H1 (cell line): ENCODE measurements at places on chromosomes 7 and 10.

DNA sequence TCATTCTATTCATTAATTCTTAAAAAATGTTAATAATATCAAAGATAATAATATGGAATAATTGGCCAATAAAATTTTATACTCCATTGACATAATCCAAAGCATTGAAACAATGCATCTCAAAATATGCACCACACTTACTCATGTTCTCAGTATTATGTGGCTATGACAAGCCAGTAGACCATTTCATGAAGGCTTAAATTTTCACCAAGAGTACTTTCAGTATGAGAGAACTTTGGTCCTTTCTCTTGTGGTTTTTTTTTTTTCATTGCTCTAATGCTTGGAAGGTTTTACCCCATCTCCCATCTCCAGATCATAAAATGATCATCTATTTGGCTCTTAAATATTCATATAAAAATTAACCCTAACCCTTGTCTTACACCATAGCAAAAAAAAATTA lies 45.5 kb upstream of the TMEM140 start:
- H3K27ac ChIP-seq, result no peak overlapping the region
- no peaks in the 10 kb centered on the region for H3K36me3 ChIP-seq
- no peaks in the 10 kb centered on the region for H3K27me3 ChIP-seq
- no peak for DNase-seq

GRCh38 chr10:16509996-16510395 lies 11.7 kb downstream of the C1QL3 start:
- H3K36me3 ChIP-seq, result no peaks in the 10 kb centered on the region
- no peak overlapping the region for H3K27ac ChIP-seq
- no peak for DNase-seq
- H3K4me3 ChIP-seq, result no peak overlapping the region

- no peak overlapping the region for H3K27ac ChIP-seq
- H3K4me1 ChIP-seq, result peaks cover 11% of the 10 kb centered on the region
- H3K27me3 ChIP-seq, result no peaks in the 10 kb centered on the region
- H3K36me3 ChIP-seq, result no peaks in the 10 kb centered on the region
These were observed 12.3 kb downstream of the COL26A1 start for GRCh38 chr7:101374990-101375389.

- no peaks in the 10 kb centered on the region for H3K27me3 ChIP-seq
- H3K4me3 ChIP-seq, result no peak overlapping the region
- H3K4me1 ChIP-seq, result no peaks in the 10 kb centered on the region
- DNase-seq, result no peak
- H3K27ac ChIP-seq, result no peak overlapping the region
- H3K36me3 ChIP-seq, result no peaks in the 10 kb centered on the region
These were observed 11.3 kb upstream of the SMURF1 start for GRCh38 chr7:99155211-99155610.

- H3K4me1 ChIP-seq, result no peaks in the 10 kb centered on the region
- DNase-seq, result no peak
- no peak overlapping the region for H3K27ac ChIP-seq
- H3K4me3 ChIP-seq, result no peak overlapping the region
These were observed 104.1 kb upstream of the FOXP2 start for GRCh38 chr7:114310345-114311110.

- no peak for DNase-seq
- H3K4me3 ChIP-seq, result no peak overlapping the region
- H3K27ac ChIP-seq, result no peak overlapping the region
- no peaks in the 10 kb centered on the region for H3K27me3 ChIP-seq
- 0 out of 2 replicates have a peak, but pooled peaks cover 2% of the 10 kb centered on the region for H3K4me1 ChIP-seq
These were observed 187.3 kb upstream of the PRSS58 start for GRCh38 chr7:142445019-142445686.

- 0 out of 2 replicates have a peak, but pooled peaks cover 2% of the 10 kb centered on the region for H3K4me1 ChIP-seq
- H3K27me3 ChIP-seq, result no peaks in the 10 kb centered on the region
- no peak overlapping the region for H3K4me3 ChIP-seq
- H3K36me3 ChIP-seq, result no peaks in the 10 kb centered on the region
These were observed 1396.3 kb downstream of the GATA3 start for GRCh38 chr10:9450801-9451200.

- no peak for DNase-seq
- H3K27me3 ChIP-seq, result no peaks in the 10 kb centered on the region
- no peak overlapping the region for H3K27ac ChIP-seq
- no peaks in the 10 kb centered on the region for H3K4me1 ChIP-seq
These were observed 59.5 kb upstream of the CAV2 start for GRCh38 chr7:116439841-116440549.

GRCh38 chr10:125101049-125101448 lies 59.3 kb downstream of the CTBP2 start:
- peaks cover 42% of the 10 kb centered on the region for H3K4me1 ChIP-seq
- H3K4me3 ChIP-seq, result no peak overlapping the region
- no peak for DNase-seq
- H3K27me3 ChIP-seq, result no peaks in the 10 kb centered on the region

- no peak overlapping the region for H3K27ac ChIP-seq
- no peak for DNase-seq
- no peaks in the 10 kb centered on the region for H3K4me1 ChIP-seq
- no peaks in the 10 kb centered on the region for H3K36me3 ChIP-seq
- H3K4me3 ChIP-seq, result no peak overlapping the region
These were observed 133.4 kb upstream of the PTN start for GRCh38 chr7:137476937-137477336.

GRCh38 chr10:9294865-9295264 lies 1240.4 kb downstream of the GATA3 start:
- no peaks in the 10 kb centered on the region for H3K36me3 ChIP-seq
- no peaks in the 10 kb centered on the region for H3K4me1 ChIP-seq
- no peak for DNase-seq
- H3K27ac ChIP-seq, result no peak overlapping the region

GRCh38 chr7:1631678-1632077 lies 38.4 kb upstream of the ELFN1 start:
- H3K4me1 ChIP-seq, result no peaks in the 10 kb centered on the region
- H3K36me3 ChIP-seq, result no peaks in the 10 kb centered on the region
- no peak overlapping the region for H3K27ac ChIP-seq
- no peak overlapping the region for H3K4me3 ChIP-seq
- no peak for DNase-seq

DNA sequence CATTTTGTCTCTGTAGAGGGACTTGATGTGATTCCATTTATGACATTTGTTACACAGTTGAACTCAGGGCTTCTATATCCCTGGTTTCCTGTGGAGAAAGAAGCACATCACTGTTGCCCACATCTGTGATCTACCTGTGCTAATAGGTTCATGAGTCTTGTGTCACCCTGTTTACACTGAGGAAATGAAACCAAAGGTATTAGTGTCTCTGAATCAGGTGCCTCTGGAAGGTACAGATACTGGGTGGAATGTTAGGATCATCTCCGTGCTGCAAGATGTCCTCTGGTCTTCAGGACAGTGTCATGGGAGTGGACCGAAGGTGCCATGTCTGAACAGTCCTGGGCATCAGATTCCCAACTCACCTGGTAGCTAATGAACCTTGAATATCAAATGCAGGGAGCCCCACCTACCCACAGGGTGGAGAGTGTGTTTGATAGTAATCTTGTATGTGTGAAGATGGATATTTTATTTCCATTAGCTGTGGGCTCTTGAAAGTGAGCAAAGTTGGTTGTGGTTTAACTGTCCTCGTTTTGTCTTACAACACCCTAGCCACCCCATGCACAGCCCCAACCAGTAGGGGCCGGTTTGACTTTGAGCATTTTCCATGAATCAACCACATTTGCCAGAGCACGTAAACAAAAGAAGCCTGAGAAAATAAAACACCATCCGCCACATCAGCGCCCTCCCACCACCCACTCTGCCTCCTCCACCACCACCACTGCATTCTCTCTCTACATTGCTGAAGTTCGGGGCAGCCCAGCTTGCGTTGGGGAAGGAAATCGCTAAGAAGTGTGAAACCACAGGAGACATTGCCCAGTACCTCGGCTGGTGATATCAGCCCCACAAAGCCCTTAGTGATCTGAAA lies 40.7 kb downstream of the TARP start:
- no peak overlapping the region for H3K4me3 ChIP-seq
- no peak for DNase-seq
- no peaks in the 10 kb centered on the region for H3K27me3 ChIP-seq
- H3K4me1 ChIP-seq, result no peaks in the 10 kb centered on the region

DNA sequence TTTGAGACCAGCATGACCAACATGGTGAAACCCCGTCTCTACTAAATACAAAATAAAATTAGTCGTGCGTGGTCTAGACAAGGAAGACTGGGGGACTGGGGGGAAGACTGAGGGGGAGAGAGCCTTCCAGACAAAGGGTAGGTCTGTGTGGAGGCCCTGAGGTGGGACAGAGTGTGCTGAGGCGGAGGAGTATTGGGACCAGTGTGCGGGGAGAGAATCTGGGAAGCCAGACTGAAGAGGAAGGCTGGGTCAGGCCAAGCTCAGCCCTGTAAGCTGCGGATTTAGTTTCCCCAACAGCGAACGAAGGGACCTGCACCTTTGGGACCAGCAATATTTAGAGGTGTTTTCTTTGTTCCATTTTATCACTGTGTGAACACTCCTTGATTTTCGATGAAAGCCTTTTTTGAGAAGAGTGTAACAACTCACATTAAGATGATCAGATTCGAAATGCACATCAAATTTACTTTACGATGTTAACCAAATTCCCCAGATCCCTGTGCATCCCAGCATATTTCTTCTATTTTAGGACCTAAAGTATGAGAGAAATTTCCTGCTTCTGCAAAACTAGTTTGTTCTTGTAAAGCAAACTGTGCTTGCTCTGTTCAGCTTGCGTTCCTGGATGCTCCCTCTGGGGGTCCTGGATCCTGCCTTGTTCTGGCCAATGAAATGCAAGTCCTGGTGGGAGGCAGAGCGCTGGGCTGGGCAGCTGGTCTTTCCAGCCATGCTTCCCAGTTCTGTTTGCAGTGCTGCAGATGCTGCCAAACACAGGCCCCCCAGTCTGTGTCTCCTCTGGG lies 39.4 kb downstream of the PLAU start:
- no peaks in the 10 kb centered on the region for H3K36me3 ChIP-seq
- H3K4me1 ChIP-seq, result no peaks in the 10 kb centered on the region
- no peaks in the 10 kb centered on the region for H3K27me3 ChIP-seq
- H3K4me3 ChIP-seq, result no peak overlapping the region

DNA sequence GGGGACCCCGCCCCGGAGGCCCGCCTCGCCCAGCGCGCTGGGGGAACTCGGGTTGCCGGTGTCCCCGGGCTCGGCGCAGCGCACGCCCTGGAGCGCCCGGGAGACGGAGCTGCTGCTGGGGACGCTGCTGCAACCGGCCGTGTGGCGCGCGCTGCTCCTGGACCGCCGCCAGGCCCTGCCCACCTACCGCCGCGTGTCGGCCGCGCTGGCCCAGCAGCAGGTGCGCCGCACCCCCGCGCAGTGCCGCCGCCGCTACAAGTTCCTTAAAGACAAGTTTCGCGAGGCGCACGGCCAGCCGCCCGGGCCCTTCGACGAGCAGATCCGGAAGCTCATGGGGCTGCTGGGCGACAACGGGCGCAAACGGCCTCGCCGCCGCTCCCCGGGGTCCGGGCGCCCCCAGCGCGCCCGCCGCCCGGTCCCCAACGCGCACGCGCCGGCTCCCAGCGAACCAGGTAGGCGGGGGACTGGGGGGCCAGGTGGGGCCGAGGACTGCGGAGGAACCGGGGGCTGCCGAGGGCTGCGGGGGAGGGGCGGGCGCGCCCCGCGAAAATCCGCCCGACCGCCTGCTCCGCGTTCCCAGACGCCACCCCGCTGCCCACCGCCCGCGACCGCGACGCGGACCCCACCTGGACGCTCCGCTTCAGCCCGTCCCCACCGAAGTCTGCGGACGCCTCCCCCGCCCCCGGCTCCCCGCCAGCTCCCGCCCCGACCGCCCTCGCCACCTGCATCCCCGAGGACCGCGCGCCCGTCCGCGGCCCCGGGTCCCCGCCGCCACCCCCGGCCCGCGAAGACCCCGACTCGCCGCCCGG lies 574 bp downstream of the UTF1 start:
- H3K36me3 ChIP-seq, result no peaks in the 10 kb centered on the region
- H3K27ac ChIP-seq, result no peak overlapping the region
- H3K4me1 ChIP-seq, result no peaks in the 10 kb centered on the region
- DNase-seq, result no peak
- H3K27me3 ChIP-seq, result peaks cover 22% of the 10 kb centered on the region

- H3K4me1 ChIP-seq, result no peaks in the 10 kb centered on the region
- H3K27ac ChIP-seq, result no peak overlapping the region
- H3K27me3 ChIP-seq, result no peaks in the 10 kb centered on the region
These were observed 212.8 kb downstream of the PTEN start for GRCh38 chr10:88076027-88076880.

GRCh38 chr10:71985542-71986250 lies 21.5 kb downstream of the CHST3 start:
- no peak for DNase-seq
- H3K27ac ChIP-seq, result no peak overlapping the region
- no peak overlapping the region for H3K4me3 ChIP-seq
- H3K27me3 ChIP-seq, result no peaks in the 10 kb centered on the region

- H3K4me3 ChIP-seq, result no peak overlapping the region
- H3K27me3 ChIP-seq, result no peaks in the 10 kb centered on the region
- H3K4me1 ChIP-seq, result no peaks in the 10 kb centered on the region
- no peak overlapping the region for H3K27ac ChIP-seq
These were observed 124.6 kb downstream of the LRRTM3 start for GRCh38 chr10:67050415-67050814.

DNA sequence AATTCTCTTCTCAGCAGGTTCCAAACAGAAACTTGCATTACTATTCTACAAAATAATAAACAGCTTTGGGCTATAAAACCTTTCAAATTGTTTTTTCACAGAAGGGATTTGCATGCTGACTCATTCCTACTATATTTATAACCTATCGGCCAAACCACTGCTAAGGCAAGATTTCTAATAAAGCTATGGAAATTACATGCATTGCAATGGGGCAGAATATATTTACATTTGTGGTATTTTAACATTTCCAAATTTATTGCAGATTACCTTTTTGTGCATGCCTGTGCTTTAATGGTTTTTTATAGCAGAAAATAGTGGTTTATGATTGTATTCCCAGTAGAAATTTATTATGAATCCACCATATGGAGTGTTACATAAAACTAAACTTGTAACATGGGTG lies 69.0 kb upstream of the NPVF start:
- no peaks in the 10 kb centered on the region for H3K27me3 ChIP-seq
- peaks cover 2% of the 10 kb centered on the region; the same call in 1 of the 2 replicates for H3K4me1 ChIP-seq
- DNase-seq, result no peak
- no peak overlapping the region for H3K27ac ChIP-seq

DNA sequence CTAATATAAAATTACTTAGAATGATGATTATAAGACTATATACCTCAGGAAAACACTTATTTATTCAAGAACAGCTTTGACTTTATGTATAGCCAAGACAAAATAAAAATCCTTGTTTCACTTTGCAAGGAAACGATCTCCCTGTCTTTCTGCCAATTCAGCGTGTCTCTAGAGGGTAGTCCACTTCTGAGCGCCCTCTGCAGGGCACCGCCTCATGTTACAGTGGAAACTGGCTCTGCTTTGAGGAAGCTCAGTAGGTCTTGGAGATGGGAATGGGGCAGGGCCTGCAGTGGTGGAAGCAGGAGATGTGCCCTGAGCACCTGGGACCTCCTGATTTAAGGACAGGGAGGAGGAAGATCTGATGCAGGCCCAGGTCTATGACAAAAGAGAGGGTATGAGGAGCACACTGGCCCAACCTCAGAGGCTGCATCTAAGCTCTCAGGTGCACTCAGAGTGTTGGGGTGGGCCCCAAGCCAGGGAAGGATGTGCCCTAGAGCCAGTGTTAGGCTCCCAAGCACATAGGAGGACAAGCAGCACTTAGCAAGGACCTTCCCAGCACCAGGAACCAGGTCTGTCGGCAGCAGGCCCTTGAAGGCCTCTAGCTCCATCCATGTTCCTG lies 481.0 kb downstream of the TNS3 start:
- no peaks in the 10 kb centered on the region for H3K4me1 ChIP-seq
- H3K27ac ChIP-seq, result no peak overlapping the region
- DNase-seq, result peak; percentile 27

- H3K36me3 ChIP-seq, result no peaks in the 10 kb centered on the region
- no peak for DNase-seq
- H3K27me3 ChIP-seq, result no peaks in the 10 kb centered on the region
These were observed 325.9 kb upstream of the NRP1 start for GRCh38 chr10:33660329-33660728.
